Endodermal cell (in vitro differentiated cells): ENCODE measurements at places on chromosomes 12 and 14. TPM values are rescaled to one million over a fixed set of nuclear protein-coding genes. Genes with fewer than 3 reads are reported as not detected.

DNA sequence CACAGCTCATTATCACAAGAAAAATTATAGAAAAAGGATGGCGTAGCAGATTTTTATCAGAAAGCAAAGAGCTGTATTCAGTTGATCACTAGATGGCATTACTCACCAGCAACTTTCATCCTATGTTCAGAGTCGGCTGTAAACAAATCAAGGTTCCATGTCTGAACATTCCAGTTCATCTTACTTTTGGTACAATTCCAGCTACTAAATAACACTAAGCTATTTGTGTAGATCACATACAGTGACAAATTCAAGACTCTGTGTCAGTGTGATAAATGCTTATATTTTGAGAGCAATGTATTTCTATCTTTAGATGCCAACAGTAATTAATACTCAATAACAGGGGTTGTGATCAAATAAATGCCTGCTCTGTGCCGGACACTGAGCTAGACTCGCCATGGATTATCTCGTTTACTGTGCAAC is 30.1 kb downstream of the NRDE2 start:
- H3K27ac ChIP-seq = no peak overlapping the region
- H3K36me3 ChIP-seq = peaks cover 57% of the 10 kb centered on the region
- no peak overlapping the region for H3K4me3 ChIP-seq
- no peaks in the 10 kb centered on the region for H3K27me3 ChIP-seq
- DNase-seq = no peak

DNA sequence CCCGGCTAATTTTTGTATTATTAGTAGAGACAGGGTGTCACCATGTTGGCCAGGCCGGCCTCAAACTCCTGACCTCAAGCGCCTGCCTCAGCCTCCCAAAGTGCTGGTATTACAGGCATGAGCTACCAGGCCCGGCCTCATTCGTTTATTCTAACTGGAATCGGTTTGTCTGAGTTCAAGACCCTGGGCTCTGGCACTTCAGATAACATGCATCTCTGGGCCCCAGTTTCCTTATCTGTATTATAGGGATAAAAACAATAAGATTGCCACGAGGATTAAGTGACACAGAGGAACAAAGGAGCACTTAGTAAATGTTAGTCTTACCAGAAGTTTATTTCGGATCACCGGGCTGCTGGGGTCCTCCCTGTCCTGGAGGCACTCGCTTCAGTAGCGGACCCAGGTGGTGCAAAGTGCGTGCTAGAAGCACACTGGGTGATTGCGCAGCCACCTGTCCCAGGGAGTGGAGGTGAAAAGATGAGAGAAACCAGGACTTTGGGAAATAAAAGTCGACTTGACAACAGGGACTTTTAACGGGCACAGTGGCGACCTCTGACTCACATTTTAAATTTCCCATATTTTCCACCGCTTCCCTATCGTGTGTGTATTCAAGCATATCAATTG is 37.5 kb downstream of the ACACB start:
- H3K27me3 ChIP-seq = peaks cover 32% of the 10 kb centered on the region
- H3K4me3 ChIP-seq = peak overlapping the region; percentile 76
- no peaks in the 10 kb centered on the region for H3K4me1 ChIP-seq
- peak; percentile 78 for DNase-seq

GRCh38 chr14:38079886-38080285 is 127.8 kb upstream of the SSTR1 start:
- H3K27ac ChIP-seq = no peak overlapping the region
- no peak for DNase-seq
- H3K36me3 ChIP-seq = no peaks in the 10 kb centered on the region
- no peaks in the 10 kb centered on the region for H3K27me3 ChIP-seq

DNA sequence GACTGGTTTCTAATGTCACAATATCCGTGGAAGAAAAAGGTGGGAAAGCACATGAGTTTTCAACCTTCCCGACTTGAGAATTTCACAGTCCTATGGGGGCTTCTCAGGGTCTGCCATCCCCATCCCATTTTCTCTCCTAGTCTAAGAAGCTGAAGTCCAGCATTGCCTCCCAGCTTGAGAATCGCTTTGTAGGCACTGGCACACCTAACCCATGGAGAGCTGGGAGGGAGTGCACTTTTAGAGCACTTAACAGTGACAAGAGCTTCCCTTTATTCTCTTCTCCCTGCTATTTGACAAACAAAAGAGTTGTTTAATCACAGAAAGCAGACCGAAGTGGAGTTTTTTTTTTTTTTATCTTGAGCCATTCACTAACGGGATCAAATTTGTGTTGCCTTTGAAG is 22.8 kb upstream of the SRRM4 start:
- peak; percentile 53 for DNase-seq
- no peaks in the 10 kb centered on the region for H3K36me3 ChIP-seq
- no peak overlapping the region for H3K27ac ChIP-seq

GRCh38 chr12:4034921-4035320 is 161.7 kb upstream of the PARP11 start:
- H3K4me1 ChIP-seq = peaks cover 3% of the 10 kb centered on the region
- H3K27me3 ChIP-seq = no peaks in the 10 kb centered on the region
- no peaks in the 10 kb centered on the region for H3K36me3 ChIP-seq
- DNase-seq = no peak

DNA sequence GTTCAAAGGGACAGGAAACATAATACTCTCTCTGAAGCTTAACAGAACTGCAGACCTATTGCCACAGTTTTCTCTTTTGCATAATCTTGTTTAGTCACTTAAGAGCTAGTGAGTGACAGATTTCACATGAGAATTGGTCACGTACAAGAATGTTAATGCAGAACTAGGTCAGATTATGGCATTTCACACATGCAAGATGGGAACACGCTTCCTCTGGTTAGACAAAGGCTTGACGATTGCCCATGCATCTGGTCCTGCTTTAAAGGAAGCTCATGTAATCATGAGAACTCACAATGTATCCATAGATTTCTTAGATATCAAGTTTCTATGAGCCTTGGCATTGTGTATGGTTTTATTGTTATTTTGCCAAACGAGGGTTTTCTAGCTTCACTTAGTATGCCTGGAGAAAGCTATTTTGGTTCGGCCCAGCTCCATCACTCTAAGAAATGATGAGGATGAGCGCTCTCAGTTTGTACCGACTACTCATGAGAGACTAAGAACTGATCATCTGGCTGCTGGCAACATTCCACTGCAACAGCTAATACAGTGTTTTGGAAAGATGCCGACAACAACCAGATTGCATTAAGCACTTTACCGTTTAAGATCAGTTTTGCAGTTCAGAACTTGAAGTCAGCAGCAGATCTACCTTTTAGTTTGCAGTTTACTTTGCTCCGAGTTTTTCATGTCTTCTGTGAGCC is 380.0 kb downstream of the DIO2 start:
- H3K4me3 ChIP-seq = no peak overlapping the region
- no peaks in the 10 kb centered on the region for H3K27me3 ChIP-seq
- no peaks in the 10 kb centered on the region for H3K36me3 ChIP-seq
- DNase-seq = no peak
- H3K4me1 ChIP-seq = no peaks in the 10 kb centered on the region
- no peak overlapping the region for H3K27ac ChIP-seq

DNA sequence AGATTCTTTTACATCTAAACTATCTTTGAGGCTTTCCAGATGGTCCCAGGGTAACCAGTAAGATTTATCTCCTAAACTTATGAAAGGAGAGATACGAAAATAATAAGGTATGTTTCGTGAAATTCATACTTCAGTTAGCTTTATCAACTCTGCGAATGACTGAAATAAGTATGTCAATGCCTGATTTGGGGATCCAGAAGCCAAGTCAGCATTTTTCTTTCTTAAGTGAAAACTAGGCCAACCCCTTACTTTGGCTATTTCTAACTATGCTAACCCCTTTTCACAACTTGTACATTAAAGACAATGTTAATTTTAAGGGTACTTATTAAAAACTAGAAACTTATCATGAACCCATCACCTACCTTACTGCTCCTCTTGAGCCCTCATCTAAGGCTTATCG is 26.9 kb upstream of the NID2 start:
- no peaks in the 10 kb centered on the region for H3K36me3 ChIP-seq
- H3K27me3 ChIP-seq = no peaks in the 10 kb centered on the region
- no peak overlapping the region for H3K27ac ChIP-seq
- H3K4me3 ChIP-seq = no peak overlapping the region

- H3K4me3 ChIP-seq = no peak overlapping the region
- no peak overlapping the region for H3K27ac ChIP-seq
- no peaks in the 10 kb centered on the region for H3K36me3 ChIP-seq
- peak; percentile 59 for DNase-seq
- H3K4me1 ChIP-seq = no peaks in the 10 kb centered on the region
These were observed 1.6 kb downstream of the ART4 start for GRCh38 chr12:14841761-14842160.

DNA sequence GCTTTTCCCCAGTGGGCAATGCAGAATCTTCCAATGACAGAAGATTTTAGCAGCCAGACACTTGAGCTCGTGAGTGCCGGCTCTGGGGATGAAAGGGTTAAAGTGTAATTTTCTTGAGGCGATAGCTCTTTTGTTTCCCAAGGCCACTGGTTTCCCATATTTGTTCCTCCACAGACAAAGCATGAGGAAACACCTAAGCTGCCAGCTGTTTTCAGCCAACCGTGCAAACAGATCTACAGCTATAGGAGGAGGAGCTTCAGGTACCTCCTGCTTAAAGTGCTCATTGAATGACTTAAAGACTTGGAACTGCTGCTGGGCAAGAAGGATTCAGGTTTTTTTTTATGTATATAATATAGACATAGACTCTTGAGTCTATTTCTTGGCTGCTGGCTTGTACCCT is 1311.5 kb downstream of the TMEM121 start:
- H3K4me3 ChIP-seq = no peak overlapping the region
- H3K27me3 ChIP-seq = no peaks in the 10 kb centered on the region
- H3K27ac ChIP-seq = no peak overlapping the region
- H3K36me3 ChIP-seq = no peaks in the 10 kb centered on the region
- H3K4me1 ChIP-seq = no peaks in the 10 kb centered on the region

GRCh38 chr12:28975564-28976340 is 173.3 kb upstream of the FAR2 start:
- DNase-seq = no peak
- H3K4me3 ChIP-seq = no peak overlapping the region
- H3K27me3 ChIP-seq = no peaks in the 10 kb centered on the region
- no peak overlapping the region for H3K27ac ChIP-seq

DNA sequence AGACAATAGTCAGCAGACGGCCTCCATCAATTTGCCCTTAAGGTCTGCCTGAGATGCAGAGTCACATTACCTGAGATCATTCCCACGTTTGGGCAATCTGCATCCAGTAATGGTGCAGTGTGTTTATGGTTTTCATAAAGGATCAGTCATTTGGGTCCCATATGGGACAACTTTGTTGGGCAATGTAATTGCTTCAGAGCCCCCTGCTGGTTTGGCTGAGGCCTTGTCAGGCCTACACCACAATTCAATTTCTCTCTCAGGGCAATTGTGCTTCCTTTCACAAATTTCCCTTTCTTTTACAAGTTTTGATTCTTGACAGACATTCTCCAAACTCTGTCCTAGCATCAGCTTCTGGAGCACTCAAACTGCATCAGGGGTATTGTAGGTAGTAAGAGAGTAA is 191.2 kb upstream of the SSTR1 start:
- no peaks in the 10 kb centered on the region for H3K27me3 ChIP-seq
- H3K4me1 ChIP-seq = no peaks in the 10 kb centered on the region
- H3K4me3 ChIP-seq = no peak overlapping the region
- H3K27ac ChIP-seq = no peak overlapping the region

DNA sequence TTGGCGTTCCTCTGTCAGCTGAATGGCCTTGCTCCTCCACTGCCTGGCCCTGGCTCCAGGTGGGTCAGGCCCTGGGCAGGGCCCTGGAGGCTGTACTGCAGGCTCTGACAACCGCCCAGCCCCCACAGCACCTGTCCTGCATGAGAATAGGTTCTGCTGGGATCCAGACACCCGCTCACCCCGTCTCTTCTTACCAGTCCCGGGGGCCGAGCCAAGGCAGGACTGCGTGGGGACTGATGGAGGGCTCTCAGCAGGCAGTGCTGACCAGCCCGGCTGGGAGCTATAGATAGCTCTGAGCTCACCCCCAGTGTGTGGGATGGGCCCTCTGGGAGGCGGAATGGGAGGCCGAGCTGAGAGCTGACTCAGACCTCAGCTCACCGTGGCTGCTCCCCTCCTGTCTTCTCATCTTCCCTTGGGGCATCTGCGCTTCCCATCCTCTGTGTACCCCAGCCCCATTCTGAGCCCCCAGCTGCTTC is 39.6 kb downstream of the TEAD4 start:
- no peaks in the 10 kb centered on the region for H3K27me3 ChIP-seq
- peaks cover 2% of the 10 kb centered on the region for H3K4me1 ChIP-seq
- no peak overlapping the region for H3K27ac ChIP-seq
- H3K36me3 ChIP-seq = peaks cover 42% of the 10 kb centered on the region
- DNase-seq = peak; percentile 91
- no peak overlapping the region for H3K4me3 ChIP-seq

DNA sequence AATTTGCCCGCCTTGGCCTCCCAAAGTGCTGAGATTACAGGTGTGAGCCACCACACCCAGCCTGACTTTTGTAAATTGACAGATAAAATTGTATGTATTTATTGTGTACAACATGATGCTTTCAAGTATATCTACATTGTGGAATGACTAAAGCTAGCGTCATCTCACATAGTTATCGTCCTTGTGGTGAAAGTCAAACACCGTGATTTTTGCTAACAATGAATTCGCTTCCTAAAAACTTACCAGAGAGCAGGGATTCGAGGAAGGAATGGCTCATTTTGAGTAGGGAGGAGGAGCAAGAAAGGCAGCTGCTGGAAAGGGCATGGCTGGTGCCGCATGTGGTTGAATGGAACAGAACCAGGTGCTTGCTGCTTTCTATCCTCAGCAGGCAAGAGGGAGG is 85.4 kb downstream of the LGMN start:
- no peaks in the 10 kb centered on the region for H3K36me3 ChIP-seq
- no peaks in the 10 kb centered on the region for H3K4me1 ChIP-seq
- no peaks in the 10 kb centered on the region for H3K27me3 ChIP-seq
- H3K27ac ChIP-seq = no peak overlapping the region
- no peak for DNase-seq

DNA sequence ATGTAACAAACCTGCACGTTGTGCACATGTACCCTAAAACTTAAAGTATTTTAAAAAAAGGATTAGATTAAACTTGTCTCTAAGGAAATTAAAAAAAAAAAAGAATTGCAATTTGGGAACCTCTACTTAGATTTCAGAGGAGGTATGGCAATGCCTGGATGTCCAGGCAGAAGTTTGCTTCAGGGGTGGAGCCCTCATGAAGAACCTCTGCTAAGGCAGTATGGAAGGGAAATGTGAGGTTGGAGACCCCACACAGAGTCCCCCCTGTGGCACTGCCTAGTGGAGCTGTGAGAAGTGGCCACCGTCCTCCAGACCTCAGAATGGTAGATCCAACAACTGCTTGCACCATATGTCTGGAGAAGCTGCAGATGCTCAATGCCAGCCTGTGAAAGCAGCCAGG is 279.6 kb upstream of the CCDC196 start:
- H3K27me3 ChIP-seq = no peaks in the 10 kb centered on the region
- DNase-seq = no peak
- H3K36me3 ChIP-seq = no peaks in the 10 kb centered on the region

GRCh38 chr12:110932046-110932445 is 11.7 kb upstream of the MYL2 start:
- H3K36me3 ChIP-seq = no peaks in the 10 kb centered on the region
- peaks cover 2% of the 10 kb centered on the region for H3K4me1 ChIP-seq
- no peaks in the 10 kb centered on the region for H3K27me3 ChIP-seq
- DNase-seq = peak; percentile 84

- H3K27ac ChIP-seq = no peak overlapping the region
- H3K27me3 ChIP-seq = no peaks in the 10 kb centered on the region
These were observed 24.2 kb downstream of the FBXO21 start for GRCh38 chr12:117166107-117166506.

The DCAF4 gene
- 7.9 to 17.7 TPM (median 16.3 TPM) in 3 replicates for total RNA-seq

The DNAH10 gene
- total RNA-seq = 0.09 to 0.29 TPM (median 0.21 TPM) in 3 replicates

The PLXNC1 gene
- 1.2 and 1.6 TPM in 2 replicates for total RNA-seq

The MYF5 gene
- not detected in 2 replicates for total RNA-seq

The ZNF891 gene
- total RNA-seq = 2.9 and 3.7 TPM in 2 replicates
